ENCODE measurements at places on chromosomes 1 and 21.

DNA sequence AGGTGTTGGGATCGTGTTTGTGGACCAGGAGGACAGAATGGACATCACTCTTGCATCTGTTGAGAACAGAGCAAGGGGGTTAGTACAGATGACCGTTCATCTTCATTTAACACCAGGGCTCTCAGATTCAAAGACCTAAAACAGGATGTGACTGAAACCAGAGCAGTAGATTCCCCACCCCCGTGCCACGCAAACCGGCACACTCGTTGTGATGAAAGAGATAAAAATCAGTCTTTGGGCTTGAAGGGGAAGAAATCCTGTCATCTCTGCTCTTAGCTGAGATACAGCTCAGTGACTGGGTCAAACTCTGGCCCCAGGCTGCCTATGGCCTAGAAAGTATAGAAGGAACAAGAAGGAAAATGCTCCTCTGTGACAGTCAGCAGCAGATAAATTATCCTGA, 146.2 kb upstream of the KRTAP19-8 start:
- no peak for DNase-seq

DNA sequence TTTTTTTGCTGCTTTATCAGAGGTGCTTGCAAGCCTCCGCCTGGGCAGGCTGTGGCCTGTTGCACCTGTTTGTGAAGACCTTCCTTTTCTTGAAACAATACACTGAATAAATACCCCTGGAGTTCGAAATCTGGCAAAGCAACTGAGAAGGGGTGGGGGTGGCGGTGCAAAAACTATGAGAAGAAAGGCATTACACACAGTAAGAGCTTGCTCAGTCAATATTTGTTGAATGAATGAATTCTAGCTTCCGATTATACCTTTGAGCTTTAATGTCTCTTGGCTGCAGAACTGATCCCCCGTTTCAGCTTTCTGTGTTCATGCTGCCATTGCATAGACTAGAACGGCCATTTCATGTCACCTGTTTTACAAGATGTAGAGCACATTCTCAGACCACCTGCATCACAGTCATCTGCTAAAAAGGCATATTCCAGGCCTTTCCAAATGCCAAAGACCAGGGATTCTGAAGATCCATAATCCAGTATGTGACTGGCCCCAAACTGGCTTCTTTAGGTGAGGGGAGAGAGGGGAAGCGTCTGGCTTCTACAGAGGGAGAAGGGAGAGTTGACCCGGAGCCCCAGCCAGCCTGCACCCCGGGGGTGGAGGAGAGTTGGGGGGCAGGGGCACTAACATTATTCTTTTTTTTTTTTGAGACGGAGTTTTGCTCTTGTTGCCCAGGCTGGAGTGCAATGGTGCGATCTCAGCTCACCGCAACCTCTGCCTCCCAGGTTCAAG, 111.5 kb downstream of the ETS2 start:
- DNase-seq, result peak; percentile 66

- no peak for DNase-seq
Measured at GRCh38 chr1:18473195-18473815, 7.4 kb upstream of the KLHDC7A start.

DNA sequence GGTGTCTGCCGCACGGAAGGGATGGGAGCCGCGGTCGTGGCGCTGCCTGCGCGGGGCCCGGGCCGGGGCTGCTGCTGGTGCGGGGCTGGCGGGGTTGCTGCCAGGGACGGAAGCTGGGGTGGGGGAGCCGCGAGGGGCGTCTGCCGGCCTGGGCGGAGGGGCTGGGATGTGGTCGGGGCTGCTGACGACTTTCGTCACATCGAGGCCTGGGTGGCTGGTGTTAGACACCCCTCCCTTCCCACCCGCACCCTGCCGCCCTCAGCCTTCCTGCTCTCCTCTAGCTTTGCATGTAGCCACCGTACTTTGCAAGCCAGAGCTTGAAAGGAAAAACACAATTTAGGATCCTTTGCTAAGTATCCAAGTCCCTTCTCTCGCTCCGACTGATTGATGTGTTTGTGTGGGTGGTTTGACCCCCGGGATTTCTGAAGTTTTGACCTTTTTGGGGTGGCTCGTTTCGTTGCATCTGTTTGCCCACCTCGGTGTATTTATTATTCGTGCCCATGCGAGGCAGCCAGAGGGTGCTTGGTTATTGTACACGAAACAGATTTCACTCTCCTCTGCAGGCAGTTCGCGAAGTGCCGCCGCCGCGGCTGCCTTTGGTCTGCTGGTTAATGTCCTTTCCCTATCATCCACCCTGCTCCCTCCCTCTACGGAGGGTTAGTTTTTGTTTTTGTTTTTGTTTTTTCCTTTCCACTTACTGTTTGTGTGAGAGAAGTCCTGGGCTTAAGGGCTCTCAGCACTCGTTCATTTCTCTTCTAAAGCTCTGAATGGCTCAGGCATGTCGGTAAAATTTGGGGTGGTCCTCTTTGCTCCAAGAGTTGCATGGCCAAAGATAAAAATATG, 868 bp downstream of the C1orf21 start:
- no peak for DNase-seq

GRCh38 chr1:93964777-93965200, 55.6 kb upstream of the GCLM start:
- no peak for DNase-seq

DNA sequence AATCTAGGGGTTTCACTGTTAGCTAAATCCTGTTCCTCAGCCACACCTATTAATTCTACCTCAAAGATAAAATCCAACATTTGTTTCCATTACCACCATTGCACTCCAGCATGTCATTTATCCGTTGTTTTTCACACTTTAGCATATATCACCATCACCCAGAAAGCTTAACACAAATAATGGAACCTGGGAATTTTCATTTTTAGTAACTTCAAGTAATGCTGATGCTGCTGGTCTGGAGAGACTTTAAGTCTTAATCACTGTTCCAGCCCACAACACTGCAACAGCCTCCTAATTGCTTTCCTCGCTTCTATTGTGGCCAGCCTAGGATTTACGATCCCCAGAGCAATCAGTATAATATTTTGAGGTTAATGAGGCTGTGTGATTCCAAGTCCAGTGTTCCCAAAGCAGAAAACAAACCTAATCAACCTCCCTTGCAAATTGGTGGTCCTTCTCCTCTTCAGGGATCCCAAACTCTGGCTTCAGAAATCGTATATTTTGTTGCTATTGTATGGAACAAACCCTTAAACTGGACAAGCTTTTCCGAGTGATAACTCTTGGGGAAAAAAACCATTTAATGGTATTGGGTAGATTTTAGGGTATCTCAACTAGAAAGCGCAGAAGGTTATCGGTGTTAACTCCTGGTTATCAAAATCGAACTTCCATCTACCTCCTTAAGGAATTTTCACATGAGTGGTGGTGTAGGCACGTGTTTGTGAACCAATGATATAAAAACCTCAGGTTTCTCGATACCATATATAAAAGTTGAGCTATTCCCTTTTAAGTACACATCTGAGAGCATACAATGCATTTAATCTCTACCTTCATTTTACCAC, 50.0 kb upstream of the BOLA1 start:
- no peak for DNase-seq

DNA sequence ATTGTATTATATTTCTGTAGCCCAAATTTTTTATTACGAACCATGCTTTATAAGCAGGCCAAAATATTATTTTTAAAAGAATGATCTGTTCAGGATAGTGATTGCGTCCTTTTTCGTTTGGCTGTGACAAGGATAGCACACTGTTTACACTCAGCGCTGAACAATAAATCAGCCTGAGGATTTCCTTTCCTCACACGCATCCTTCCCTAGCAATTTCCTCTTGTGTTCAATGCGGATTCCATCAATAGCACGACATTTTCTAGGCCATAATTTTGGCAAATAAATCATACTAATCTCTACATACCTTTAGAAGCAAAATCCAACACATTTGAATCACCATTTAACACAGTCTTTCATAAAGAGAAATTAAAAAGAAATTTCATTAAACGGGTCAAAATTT, 1.6 kb upstream of the VAV3 start:
- no peak for DNase-seq

DNA sequence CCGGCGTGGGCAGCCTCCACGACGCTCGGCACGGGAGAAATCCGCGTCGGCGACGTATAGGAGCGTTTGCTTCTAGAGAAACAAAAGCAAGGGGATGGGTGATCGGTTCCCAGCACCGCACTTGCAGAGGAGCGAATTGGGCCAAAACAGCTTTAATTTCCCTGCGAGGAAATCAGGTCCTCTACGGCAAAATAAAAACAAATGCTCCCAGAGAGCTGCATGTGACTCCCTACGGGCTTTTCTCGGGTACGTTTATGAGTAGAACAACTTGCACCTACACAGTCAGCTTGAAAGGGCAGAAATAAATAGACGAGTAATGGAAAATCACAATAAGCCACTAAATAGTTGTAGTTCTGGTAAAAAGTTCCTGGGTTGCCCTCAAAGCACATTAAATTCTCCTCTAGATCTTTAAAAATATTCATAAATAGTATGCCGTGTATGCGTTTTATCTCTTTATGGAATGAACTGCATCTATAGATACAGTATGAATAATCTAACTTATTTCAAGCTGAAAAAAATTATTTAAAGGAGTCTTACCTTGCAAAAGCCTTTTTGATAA, 1.2 kb downstream of the NHLH2 start:
- DNase-seq, result no peak

DNA sequence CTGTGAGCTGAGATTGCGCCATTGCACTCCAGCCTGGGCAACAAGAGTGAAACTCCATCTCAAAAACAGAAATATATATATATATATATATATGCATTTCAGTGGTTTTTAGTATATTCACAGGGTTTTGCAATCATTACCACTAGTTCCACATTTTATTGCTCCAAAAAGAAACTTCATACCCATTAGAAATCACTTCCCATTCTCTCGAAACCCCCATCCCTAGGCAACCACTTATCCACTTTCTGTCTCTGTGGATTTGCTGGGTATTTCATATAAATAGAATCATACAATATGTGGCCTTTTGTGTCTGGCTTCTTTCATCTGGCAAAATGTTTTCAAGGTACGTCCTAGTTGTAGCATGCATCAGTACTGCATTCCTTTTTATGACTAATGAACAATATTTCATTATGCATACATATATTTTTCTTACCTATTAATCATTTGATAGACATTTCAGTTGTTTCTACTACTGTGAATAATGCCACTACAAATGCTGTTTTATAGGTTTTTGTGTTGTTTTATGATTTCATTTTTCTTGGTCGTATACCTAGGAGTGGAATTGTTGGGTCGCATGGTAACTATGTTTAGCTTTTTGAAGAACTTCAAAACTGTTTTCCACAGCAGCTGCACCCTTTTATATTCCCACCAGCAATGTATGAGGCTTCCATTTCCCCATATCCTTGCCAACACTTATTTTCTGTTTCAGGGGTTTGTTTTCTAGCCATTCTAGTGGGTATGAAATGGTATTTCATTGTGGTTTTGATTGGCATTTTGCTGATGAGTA, 95.9 kb downstream of the PHTF1 start:
- DNase-seq, result no peak

- no peak for DNase-seq
Measured at GRCh38 chr1:191346381-191346780, 811.9 kb upstream of the RGS18 start.
